Ovary (tissue), 10 donors: ENCODE measurements at places on chromosomes 5 and 9. TPM values are rescaled to one million over a fixed set of nuclear protein-coding genes. Genes with fewer than 3 reads are reported as not detected.

DNA sequence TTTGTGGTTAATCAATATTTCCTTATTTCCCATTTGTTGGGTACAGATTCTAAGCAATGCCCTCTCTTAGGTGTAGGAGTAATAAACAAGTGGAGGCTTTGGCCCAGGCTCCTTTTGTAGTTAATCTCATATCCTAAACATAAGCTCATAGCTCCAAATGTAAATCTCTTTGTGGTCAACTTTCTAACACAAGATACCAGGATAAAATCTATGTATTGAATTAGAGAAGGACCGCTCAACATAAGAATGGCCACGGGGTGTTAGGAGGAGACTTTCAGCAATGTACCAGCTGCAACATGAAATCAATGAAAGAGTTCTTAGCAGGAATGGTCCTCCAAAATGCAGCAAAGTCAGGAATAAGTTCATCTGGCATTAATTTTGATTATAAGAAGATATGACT lies 334.5 kb upstream of the ITGA1 start:
- H3K27me3 ChIP-seq, result peaks cover 6% of the 10 kb centered on the region
- DNase-seq, result no peak
- no peaks in the 10 kb centered on the region for H3K36me3 ChIP-seq

GRCh38 chr5:88734191-88734640 lies 148.8 kb downstream of the MEF2C start:
- no peaks in the 10 kb centered on the region for H3K27me3 ChIP-seq
- peaks cover 6% of the 10 kb centered on the region for H3K4me1 ChIP-seq
- no peaks in the 10 kb centered on the region for H3K36me3 ChIP-seq
- no peak overlapping the region for H3K4me3 ChIP-seq
- no peak for DNase-seq

DNA sequence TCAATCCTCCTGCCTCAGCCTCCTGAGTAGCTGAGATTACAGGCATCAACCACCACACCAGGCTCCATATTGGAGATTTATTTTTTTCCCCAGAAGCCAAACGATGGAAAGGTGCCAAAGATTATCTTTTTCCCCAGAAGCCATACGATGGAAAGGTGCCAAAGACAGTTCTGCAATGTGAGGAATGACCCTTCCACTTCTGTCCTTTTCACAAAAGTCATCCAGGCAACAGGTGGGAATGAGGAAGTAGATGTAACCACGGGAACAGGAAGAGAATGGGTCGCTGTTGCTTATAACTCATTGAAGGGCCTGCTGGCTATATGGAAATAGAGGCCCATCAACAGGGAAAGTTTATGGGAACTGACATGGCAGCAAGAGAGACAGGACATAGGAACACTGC lies 233.7 kb upstream of the MSX2 start:
- H3K27ac ChIP-seq, result no peak overlapping the region
- no peaks in the 10 kb centered on the region for H3K4me1 ChIP-seq
- H3K27me3 ChIP-seq, result no peaks in the 10 kb centered on the region
- DNase-seq, result no peak
- no peak overlapping the region for H3K4me3 ChIP-seq
- no peaks in the 10 kb centered on the region for H3K36me3 ChIP-seq

DNA sequence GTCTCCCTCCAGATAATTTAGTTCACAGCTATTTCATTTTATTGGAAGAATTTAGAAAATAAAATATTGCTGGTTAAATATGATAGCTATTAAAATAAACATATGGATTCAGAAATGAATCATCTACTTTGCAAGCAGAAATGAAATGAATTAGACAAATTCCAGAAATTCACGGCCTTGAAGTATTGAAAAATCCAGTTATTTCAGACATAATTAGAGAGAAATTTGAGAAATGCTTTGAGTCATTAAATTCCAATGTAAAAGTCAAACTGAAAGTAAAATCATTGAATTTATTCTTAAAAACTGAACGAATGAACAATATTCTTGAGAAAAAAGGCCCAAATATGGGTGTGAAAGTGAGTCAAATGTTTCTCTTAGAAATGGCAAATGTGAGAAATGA lies 632.6 kb upstream of the EDIL3 start:
- no peaks in the 10 kb centered on the region for H3K36me3 ChIP-seq
- no peak for DNase-seq
- H3K4me1 ChIP-seq, result no peaks in the 10 kb centered on the region
- H3K27me3 ChIP-seq, result no peaks in the 10 kb centered on the region
- no peak overlapping the region for H3K27ac ChIP-seq

- no peaks in the 10 kb centered on the region for H3K36me3 ChIP-seq
- no peak for DNase-seq
- H3K27ac ChIP-seq, result no peak overlapping the region
- no peak overlapping the region for H3K4me3 ChIP-seq
- no peaks in the 10 kb centered on the region for H3K4me1 ChIP-seq
These were observed 190.9 kb downstream of the FSTL4 start for GRCh38 chr5:133421394-133421793.

STPG3 gene
- not detected for total RNA-seq
